HS-27A (cell line): ENCODE measurements at places on chromosomes 3 and 15.

- DNase-seq = peak; percentile 53
Measured at GRCh38 chr15:101070502-101071273, 151.5 kb downstream of the LRRK1 start.

- no peak for DNase-seq
Measured at GRCh38 chr15:81098861-81099651, 35.0 kb upstream of the CFAP161 start.

DNA sequence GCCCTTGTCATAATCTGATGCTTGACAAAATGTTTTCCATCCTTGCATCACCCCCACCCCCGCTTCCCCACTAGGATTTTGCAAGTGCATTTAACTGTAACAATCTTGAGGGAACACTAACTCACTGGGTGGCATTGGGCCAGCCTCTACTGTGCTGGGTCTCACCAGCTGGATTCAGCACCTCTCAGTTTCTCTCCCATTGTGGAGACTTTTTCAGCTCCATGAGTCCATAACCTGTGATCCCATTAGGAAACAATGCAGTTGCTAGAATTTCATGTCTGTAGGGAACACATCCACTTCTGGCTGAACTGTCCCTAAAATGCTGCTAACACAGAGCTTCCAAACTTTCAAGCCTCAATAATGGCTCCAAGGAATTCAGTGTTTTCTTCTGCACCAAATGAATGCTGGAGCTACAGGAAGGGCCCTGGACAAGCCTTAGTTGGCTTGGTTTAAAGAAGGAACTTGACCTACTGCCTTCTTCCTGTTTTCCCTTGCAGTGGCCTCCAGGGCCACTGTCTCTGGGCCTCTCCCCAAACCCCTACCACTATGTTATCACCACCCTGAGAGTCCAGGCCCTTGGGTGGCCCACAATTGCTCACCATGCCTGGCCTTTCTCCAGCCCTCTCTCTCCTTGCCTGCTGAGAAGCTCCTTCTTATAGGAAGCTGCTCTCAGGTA is 15.6 kb downstream of the CYP19A1 start:
- no peak for DNase-seq

DNA sequence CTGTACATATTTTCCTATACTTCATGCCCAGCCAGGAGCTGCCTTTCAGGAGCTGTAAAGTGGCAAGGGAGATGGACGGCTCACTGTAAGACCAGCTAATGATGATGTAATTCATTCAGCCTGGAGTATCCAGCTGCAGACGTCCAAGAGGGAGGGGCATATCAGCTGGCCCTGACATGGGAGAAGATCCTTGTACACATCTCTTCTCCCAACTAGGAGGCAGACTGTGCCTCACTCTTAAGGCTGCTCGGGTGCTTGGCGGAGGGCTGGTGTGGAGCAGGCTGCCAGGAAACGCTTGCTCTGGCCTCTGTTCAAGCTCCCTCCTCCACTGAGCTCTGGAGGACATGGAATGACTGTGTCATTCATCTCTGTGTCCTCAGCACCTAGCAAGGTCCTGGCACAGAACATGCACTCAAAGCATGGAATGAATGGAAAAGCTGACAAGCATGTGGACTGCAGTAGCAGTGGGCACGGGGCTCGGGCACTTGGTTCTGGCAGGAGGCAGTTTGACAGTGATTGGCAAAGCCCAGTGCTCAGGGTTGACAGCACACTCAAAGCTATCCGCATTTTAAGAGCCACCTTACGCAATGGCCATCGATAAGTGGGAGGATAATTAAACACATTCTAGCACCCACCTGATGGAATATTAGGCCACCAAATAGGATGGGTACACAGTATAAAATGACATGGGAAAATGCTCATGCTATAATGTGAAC is 72.4 kb downstream of the TBC1D2B start:
- no peak for DNase-seq

GRCh38 chr15:46091860-46092450 is 457.1 kb downstream of the SQOR start:
- DNase-seq = peak; percentile 15

DNA sequence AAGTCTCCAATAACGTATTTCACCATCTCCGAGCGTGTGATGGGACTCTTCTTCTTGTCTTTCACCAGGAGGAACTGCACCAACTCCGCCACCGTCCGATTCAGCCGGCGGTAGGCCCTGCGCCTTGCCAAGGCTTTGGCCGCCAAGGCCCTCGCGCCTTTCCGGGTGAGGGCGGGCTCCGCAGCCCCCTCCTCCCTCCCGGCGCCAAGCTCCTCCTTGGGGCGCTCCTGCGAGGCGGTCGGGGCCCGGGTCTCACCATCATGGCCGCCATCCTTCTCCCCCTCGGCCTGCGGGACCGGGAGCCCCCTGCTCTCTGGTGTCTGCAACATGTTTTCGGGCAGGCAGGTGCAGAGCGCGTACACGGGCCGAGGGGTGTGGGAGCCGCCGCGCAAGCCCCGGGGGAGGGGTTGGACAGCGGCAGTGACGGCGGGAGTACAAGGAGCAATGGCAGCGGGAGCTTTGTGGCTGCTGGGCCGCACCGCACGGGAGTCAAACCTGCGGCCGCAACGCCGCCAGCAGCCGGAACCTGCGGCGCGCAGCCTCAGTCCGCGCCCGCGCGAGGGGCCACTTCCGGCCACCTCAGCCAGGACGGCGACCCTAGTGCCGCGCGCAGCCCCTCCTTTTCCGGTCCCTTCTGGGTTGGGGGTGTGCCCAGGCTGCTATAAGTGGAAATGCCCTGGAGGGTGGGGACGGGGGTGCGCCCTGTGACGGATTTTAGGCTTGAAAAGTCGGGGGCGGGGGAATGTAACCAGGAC is at the start of gene MAGEF1:
Gene MAGEF1, minus strand, starts transcription at position 572 of the 755 bp plus-strand sequence. Its CDS starts 243 bp downstream, at position 329.
- peak; percentile 53 for DNase-seq

DNA sequence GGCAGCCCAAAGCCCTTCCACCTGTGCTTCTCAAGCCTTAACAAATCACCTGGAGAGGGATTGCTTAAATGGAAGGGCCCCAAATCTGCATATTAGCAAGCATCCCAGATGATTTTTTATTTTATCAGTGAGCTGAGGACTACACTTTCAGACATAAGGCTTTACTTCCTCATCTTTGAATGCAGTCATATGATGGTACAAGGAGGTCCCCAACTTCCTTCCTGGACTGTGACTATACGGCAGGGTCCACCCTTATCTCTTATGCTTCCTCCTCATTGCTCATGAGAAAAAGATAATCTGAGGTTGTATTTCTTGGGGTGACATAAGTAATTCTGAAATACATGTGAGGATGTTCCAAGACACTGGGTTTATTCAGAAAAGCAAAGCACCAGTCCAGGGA is 13.7 kb upstream of the HEG1 start:
- no peak for DNase-seq

GRCh38 chr3:39205919-39206516 is 13.6 kb upstream of the XIRP1 start:
- DNase-seq = no peak

DNA sequence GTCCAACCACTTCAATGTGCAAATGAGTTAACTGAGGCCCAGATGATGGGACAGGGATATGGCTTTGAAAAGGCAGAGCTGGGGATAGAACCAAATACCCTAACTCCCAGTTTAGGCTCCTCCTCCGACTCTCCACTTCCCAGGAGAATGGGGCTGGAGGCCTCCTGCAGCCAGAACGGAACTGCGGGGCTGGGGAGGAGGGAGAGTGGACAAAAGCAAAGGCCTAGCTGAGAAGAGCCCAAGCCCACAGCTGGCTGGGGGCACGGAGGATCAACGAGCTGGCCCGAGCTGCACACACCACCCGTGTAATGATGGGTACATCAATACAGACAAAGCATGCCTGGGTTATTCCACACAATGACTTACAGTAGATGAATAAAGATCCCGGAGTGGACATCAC is 74.8 kb downstream of the NUP210 start:
- no peak for DNase-seq

DNA sequence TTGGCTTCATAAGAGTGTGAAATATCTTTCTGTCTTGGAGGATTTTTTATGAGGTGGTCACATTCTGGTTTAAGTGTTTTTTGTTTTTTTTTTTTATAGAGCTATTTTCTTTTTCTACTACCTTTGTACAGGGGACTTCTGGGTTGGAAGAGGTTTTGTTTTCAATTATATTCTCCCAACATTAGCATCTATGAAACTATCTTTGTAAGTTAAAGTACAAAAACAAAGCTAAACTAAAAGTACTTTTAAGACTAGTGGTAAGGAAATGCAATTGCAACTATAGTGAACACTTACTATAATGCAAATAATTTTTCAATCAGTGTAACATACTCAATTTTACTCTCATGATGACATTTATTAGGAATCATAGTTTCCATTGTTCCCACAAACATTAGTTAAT is 688.2 kb downstream of the SI start:
- no peak for DNase-seq

DNA sequence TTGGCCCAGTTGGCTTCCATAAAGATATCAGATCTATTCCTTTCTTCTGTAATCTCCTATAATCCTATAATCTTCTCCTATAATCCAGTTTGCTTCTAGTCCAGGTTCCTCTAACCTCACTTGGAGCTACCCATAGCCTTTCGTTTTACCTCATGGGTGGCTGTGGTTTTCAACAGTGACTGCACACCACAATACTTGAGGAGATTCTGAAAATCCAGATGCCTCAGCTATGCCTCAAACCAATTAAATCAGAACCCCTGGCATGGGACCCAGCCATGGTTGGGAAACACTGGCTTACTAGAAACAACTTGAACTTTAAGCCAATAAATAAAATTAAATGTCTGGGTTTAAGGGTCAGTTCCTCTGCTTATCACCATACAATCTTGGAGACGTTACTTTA is 86.1 kb upstream of the NTRK3 start:
- DNase-seq = no peak

- no peak for DNase-seq
Measured at GRCh38 chr3:195060531-195061291, 210.2 kb downstream of the XXYLT1 start.

- DNase-seq = no peak
Measured at GRCh38 chr15:89112341-89112971, 24.2 kb downstream of the ABHD2 start.

- no peak for DNase-seq
Measured at GRCh38 chr3:139934613-139935015, 371 bp upstream of the CLSTN2 start.

DNA sequence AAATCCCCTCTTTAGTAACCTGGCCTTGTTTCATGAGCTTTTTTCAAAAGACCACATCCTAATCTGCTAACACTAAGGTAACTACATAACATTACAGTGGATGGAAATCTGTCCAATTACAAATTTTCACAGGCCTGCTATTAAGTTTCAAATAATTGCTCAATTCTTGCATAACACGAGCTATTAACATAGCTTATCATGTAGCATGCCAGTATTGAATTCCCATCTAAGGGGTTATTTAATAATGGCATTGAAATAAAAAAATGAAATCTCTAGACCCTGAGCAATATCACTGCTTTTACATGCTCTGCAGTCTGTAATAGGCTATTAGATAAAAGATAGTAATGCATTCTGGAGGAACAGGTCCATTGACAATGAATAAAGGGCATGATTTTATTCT is 748.3 kb upstream of the NECTIN3 start:
- no peak for DNase-seq

GRCh38 chr3:96182756-96183155 is 631.6 kb upstream of the EPHA6 start:
- DNase-seq = no peak

- DNase-seq = peak; percentile 97
Measured at GRCh38 chr15:90165659-90166489, 35.3 kb upstream of the SEMA4B start.

- DNase-seq = peak; percentile 34
Measured at GRCh38 chr3:23968463-23969184, 23.5 kb downstream of the NR1D2 start.

DNA sequence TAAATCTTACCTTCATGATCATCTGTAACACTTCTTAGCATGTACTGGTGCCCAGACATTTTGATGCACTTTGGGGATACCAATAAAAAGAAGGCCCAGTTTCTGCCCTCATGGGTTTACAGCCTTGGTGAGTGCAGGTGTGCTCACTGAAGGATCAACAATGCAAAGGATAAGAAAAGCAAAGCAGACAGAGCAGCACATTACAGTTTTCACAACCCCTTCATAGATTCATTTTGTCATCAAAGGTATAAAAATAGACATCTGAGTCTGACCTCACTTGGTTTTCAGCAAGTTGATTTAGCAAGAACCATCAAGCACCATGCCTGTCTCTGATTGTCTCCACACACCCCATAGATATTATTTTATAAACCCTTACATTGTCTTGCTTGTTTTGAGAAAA is 77.6 kb downstream of the BFSP2 start:
- DNase-seq = no peak

DNA sequence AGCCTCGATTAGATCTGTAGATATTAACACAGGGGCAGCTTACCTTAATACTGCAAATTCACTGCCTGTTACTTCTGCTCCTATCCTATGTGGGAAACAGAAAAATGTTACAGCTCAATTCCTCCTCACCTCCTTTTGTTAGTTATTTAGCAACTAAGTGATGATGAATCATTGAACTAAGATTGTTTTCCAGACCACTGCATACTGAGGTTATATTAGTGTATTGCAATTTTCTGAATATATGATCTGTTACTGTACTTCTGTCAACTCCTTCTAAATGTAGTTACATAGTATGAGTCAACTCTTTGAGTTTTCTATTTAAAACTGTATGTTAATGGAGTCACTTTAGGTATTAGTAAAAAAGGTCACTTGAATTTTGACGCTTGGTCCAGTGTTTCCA is 331.5 kb upstream of the SLCO3A1 start:
- DNase-seq = no peak

DNA sequence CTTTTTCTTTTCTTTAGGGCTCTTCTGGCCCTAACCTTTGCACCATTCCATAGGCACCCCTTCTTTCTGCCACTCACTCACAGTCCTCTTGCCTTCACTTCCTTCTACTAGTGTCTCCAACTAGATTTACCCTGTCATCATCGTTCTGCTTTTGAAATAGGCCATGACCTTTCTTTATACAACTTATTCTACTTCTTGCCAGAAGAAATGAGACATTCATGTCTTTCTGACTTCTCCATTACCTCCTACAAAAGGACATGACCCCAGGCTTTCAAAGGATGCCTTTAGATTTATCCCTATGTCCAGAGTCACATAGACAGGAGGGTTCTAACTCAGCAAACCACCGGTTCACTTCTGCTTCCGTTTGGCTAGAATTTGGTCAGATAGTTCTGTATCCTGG is 336.4 kb upstream of the LRRFIP2 start:
- no peak for DNase-seq

DNA sequence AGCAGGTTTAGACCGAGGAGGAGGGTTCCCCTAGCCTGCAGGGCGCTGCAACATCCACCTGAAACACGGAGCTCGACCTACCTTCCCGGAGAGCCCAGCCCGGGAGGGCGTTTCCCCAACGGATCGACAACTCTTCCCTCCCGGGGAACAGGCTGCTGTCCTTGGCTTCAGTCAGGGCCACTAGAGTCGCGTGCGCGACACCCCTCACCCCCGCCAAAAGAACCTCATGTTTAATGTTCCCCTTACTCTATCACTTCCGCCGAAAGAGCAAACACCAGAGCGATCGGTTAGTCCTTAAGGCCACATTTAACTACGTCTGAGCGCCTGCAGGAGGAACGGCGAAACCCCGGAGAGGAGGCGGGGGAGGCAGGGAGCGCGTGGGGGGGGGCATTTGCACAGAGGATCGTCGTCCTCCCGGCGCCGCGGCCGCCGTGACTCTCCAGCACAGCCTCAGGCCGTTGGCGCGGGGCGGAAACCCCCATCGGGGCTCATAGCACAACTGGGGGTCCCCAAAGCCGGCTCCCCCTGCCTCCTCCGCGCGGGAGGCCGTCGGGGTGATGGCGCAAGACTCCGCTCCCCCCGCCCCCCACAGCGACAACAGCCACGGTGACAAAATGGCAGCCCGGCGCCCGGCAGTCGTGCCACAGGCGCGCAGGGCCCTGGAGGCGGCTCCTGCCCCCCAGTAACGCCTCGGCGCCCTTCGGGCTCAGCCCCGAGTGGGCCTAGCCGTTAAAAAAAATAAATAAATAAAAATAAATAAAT is 3.2 kb downstream of the ANP32A start:
- DNase-seq = peak; percentile 45
